ENCODE measurements at places on chromosomes 1 and 21.

DNA sequence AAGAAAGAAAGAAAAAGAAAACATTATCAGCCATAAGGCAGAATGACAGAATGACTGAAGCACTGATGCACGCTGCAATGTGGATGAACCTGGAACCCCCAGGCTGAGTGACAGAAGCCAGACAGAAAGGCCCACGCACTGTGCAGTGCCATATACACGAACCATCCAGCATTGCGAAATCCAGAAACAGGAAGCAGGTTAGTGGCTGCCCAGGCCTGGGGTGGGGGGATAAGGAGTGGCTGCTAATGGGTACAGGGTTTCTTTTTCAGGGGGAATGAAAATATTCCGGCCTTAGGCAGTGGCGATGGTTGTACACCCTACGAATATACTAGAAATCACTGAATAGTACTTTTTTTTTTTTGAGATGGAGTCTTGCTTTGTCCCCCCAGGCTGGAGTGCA lies 57.0 kb downstream of the CHD5 start:
- DNase-seq: peak; percentile 83

DNA sequence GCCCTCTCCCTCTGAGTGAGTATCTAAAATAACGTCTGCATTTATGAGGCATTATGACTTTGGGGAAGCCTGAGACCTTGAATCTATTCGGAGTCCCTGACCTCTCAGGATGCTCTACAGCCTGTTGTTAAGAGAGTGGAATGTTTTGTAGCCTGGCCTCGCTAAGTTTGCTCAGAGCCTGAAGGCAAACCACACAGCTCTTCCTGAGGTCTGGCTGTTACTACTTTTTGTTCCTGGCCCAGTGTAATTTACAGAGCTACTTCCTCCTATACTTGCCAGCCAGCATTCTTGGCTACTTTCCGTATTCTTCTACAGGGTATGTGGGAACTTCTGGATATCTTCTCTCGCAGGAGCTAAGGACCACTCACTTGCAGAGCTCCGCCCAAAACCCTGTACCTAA lies 3.6 kb upstream of the ZMYM4 start:
- DNase-seq: peak; percentile 70

DNA sequence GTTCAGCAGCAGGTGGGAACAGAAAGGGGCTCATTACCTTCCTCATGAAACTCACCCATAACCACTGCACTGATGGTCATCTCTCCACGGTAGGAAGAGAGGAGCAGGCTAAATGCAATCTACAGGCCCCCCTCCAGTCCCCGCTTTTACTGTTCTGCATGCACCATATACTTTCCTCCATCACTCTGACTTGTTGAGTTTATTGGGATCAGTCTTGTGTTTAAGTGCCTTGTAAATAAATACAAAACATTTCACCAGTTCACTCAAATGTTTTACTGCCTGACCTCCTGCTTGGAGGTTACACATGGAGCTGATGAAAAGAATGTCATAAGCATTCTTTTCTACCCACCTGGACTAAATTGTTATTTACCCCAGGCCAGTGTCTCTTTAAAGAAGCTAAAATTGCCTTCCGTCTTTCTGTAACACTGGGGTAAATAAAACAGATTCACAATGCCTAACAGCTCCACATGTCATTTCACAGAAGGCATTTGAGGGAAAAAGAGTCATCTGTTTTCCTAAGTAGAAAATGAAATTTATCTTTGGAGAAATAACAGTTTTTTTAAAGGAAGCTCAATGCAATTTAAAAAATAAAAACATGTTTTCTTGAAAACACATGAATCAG lies 30.7 kb downstream of the PTPN14 start:
- DNase-seq: no peak

GRCh38 chr1:56589369-56589768 lies 10.0 kb upstream of the PLPP3 start:
- DNase-seq: no peak

DNA sequence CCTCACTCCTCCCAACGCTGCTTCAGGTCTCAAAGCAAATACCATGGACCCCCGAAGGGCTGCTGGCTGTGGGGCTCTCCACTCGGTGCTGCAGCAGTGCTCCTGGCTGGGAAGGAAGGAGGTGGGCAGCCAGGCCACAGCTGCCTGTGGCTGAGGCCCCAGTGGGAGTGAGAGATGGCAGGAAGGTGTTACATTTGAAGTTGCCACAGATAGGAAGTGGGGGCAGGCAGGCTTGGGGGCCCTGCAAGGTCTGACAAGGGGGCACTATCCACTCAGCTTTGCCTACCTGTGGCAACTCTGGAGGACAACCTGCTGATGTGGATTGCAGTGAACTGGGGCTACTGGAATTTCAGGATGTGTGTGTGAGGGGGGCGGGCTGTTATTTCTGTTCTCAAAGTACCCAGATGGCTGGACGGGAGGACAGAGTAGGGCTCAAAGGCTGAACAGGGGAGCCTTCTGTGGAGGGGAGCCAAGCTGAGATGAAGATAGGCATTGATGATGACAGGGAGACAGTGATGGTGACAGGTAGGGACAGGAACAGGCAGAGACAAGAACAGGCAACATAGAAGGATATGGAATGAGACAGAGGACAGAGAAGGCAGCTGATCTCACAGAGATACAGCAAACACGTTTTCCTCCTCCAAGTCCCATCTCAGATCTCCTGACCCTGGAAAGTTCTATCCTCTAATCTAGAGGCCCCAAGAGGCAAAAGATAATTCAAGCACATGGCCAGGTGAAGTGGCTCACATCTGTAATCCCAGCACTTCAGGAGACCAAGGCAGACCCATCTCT lies 1.8 kb downstream of the ZNF683 start:
- peak; percentile 52 for DNase-seq

- no peak for DNase-seq
Measured at GRCh38 chr1:21873174-21873573, 61.1 kb downstream of the LDLRAD2 start.

GRCh38 chr1:100543640-100544039 lies 5.7 kb downstream of the GPR88 start:
- DNase-seq: peak; percentile 76

DNA sequence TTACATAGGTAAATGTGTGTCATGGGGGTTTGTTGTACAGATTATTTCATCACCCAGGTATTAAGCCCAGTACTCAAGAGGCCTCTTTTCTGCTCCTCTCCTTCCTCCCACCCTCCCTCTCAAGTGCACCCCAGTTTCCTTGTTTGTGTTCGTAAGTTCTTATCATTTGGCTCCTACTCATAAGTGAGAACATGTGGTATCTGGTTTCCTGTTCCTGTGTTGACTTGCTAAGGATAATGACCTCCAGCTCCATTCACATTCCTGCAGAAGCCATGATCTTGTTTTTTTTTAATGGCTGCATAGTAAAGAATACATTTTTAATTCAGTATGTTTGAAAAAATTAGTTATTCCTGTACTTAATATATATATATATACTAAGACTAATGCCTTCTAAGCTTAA lies 107.7 kb downstream of the CLDN17 start:
- no peak for DNase-seq

DNA sequence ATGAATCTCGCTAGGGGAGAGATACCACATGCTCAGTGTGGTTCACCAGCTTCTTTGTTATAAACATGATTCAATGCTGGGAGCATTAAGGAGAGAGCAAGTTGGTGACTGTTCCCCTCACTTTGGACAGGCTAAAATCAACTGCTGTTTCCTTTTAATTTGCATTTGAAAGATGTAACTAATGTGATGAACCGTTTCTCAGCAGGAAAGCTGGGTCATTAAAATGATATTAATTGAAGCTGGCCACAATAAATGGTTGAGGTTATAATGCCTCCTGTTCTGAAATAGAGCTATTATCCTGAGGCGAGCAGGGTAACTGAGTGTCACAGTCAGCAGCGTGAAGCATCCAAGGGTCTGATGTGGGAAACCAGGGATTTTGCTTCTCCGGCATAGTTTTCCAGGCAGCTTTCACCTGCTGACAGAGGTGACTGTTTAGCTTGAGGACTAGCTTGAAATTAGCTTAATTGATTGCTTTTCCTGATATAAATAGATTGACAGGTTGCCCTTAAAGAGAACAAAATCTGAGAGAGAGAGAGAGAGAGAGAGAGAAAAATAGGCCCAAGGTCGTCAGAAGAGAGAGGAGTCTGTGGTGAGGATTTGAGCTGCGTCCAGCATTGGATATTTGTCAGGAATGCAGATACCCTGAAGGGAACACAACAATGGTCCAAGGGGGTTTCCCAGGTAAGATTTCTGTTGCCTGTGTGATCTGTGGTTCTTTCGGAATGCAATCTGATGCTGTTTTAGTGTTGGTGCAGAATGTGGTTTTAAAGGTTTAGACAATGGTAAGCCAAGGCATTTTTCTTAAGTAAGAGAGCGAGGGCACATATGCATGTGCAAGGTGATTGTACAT lies 209.7 kb downstream of the PATJ start:
- no peak for DNase-seq

DNA sequence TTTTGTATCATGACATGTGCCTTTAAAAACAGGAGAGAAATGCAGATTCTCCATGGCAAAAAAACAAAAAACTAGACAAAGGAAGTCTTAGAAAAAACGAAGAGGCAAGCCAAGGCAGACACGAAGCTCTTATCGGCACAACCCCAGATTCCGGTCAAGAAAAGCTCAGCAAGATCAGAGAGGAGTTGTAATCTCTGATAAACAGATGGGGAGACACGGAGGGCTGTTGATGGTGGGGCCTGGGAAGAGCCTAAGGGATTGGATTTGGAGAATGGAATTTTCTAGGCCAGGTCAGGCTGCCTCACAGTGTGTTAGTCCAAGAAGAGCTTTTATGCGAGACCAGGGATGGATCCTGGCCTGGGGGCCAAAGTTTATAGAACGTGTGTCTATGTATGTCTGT lies 96.2 kb upstream of the AKT3 start:
- no peak for DNase-seq

- peak; percentile 43 for DNase-seq
Measured at GRCh38 chr1:154791292-154792166, 78.6 kb downstream of the KCNN3 start.

DNA sequence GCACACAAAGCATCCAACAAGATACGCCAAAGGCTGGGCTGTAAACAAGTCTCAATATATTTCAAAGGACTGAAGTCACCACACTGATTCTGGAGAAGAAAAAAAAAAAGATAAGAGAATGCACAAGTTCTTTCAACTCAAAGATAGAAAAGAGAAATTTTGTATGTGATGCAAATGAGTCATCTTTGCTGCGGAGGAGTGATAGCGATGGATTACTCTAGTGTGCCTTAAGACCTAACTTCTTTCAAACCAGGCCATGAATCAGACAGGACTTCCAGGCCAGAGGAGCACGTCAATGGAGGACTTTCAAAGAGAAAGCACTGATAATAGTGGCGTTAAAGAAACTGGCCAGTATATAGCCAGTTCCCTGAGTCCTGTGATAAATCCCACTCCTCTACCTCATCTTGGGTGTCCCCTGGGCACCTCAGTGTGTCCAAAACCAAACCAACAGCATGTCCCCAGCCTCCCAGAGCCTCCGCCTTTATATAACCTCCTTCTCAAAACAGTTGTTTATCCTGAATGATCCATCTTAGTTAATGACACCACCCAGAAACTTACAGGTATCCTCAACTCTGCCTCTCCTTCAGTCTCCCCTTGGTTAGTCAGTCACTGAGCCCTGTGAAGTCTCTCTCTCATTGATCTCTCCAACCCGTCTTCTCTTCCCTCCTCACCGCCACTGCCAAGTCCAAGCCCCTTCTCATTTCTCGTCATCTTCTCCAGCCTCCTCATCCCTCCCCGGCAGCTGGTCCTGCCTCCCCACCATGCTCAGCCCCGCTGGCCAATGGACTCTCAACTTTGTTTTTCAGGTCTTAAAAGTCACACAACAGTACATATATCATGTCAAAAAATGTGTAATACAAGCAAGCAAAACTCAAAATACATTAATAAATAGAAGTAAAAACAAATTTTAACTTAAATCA lies 47.2 kb upstream of the IFFO2 start:
- DNase-seq: peak; percentile 9

DNA sequence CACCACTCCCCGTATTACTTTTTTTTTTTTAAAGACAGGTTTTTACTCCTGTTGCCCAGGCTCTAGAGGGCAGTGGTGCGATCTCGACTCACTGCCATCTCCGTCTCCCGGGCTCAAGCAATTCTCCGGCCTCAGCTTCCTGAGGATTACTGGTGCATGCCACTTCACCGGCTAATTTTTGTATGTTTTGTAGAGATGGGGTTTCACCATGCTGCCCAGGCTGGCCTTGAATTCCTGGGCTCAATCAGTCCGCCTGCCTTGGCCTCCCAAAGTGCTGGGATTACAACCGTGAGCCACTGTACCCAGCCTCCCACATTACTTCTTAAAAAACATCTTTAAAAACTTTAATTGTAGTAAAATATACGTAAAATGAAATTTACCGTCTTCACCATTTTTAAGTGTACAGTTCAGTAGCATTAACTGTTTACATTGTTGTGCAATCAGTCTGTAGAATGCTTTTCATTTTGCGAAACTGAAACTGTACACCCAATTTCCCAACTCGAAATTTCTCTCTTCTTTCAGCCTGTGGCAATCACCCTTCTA lies 77.0 kb downstream of the ZMYM4 start:
- DNase-seq: peak; percentile 89

GRCh38 chr1:221031458-221032203 lies 152.4 kb downstream of the HLX start:
- DNase-seq: peak; percentile 8

DNA sequence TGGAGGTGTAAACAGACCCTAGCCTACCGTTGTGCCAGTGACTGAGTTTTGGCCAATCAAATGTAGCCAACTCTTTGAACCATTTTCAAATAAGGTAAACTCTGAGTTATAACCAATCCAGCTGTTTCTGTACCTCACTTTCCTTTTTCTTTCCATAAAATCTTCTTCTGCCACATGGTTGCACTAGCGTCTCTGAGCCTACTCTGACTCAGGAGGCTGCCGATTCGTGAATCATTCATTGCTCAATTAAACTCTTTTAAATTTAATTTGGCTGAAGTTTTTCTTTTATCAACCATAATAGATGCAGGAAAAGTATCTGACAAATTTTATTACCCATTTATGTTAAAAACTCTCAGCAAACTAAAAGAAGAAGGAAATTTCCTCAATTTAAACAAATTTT lies 111.5 kb upstream of the LYPLAL1 start:
- DNase-seq: no peak

- no peak for DNase-seq
Measured at GRCh38 chr1:47849591-47850261, 147.5 kb downstream of the TRABD2B start.

DNA sequence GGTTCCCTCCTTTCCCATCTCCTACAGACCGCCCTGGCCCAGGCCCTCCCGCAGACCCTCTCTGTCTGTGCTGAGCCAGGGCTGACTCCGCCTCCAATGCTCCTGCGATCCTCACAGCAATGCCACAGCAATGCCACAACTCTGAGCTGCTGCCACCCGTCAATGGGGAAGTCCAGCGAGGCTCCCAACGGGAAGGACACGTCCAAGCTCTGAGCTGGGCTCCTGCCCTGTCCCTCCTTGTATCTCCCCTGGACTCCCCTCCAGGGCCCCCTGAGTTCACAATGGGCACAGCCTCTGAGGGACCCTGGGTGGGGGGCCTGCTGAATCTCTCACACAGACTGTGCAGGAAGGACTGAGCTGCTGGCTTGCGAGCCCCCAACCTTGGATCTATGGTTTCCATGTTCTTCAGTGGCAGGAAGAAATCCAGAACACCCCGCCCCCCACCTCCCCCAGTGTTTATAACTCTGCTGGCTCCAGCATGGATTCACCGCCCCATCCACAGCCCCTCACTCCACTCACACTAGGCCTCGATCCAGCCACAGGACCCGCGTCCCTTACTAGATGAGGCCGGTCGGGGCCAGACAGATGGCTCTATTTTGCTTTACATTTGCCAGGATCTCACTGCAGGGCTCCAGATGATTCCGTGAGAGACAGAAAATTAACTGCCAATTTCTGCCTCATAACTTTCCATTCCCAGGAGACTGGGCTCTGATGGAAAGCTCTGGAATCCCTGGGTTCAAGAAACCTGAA lies 338.0 kb downstream of the MATN1 start:
- DNase-seq: no peak
